Stimulated activated CD8-positive, alpha-beta memory T cell treated with anti-CD3 and anti-CD28 coated beads, Interleukin-4, amount 100 ng/mL, for 4 hours (primary cell): ENCODE measurements at places on chromosomes 2 and 18.

DNA sequence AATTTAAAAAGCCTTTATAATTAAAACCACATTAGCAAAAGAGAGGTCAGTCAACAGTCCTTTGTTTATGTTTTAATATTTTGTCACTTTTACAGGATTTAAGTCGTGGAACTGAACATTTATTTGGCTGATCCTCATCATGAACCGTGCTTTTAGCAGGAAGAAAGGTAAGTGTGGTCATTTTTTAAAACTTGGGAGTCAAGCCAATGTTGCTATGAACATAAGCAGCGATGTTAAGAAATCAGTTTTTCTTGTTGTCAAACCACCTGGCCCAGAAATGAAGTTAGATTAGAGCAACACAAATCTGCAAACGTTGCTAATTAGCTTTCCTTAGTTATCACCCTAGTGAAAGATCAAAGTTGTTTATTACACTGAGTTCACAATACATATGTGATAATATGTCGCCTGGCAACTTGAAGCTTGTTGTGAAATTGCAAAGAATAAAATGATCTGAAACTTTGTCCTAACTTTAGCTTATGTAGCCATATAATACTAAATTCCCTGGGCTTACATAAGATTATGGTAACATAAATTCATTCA is 186.0 kb downstream of the GULP1 start:
- DNase-seq: no peak

DNA sequence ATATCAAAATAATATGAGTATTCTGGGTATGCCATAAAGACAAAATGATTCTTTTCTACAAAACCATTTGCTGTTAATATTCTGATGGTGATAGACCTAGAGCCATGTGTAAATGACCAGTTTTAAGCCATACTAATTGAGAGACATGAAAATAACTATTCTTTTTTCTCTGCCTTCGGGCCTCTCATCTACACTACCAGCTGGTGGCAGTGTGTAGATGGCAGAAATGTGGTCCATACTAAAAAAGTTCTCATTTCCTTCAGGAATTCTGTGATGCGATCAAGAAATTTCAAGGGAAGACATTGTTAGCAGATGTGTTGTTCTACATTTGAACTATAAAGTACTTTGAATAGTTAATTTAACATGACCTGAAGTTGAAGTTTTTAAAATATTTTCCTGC is 485.2 kb downstream of the TRIB2 start:
- no peak for DNase-seq

GRCh38 chr2:181770150-181770549 is 89.8 kb upstream of the NEUROD1 start:
- DNase-seq: no peak

DNA sequence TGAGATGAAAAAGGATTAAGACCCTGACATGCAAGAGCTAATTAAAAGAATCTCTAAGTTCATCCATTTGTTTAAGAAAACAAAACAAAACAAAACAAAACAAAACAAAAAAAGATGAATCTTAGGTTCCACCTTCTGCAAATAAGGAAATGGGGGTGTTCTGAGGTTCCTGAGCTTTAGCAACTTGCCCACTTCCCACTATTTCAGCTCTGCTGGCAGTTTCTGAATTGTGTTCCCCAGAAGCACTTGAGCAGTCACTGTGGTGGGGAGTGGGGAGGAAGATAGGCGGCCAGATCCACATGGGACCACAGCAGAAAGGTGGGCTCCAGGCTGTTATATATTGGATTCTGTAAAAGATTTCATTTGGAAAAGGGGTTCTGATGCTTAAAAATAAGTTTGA is 20.3 kb downstream of the INO80C start:
- DNase-seq: no peak

DNA sequence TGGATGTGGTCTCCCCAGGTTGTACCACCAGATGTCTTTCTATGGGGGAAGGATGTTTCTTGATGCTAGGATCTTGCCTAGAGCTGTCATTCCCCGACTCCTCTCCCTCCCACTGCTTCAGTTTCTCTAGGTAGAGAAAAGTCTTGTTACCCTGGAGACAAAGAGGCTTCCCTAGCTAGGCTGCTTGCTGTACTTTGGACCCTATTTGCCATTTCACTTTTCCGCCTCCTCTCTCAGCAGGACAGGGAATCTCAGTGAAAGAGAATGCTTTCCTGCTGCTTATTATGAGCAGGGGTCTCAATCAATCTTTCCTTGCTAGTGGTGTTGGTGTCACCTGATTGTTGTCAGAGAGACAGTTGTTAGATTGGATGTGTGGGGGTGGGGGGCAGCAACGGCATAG is 818.8 kb upstream of the GYPC start:
- DNase-seq: no peak

- no peak for DNase-seq
Measured at GRCh38 chr2:64196963-64197362, 52.7 kb upstream of the PELI1 start.

DNA sequence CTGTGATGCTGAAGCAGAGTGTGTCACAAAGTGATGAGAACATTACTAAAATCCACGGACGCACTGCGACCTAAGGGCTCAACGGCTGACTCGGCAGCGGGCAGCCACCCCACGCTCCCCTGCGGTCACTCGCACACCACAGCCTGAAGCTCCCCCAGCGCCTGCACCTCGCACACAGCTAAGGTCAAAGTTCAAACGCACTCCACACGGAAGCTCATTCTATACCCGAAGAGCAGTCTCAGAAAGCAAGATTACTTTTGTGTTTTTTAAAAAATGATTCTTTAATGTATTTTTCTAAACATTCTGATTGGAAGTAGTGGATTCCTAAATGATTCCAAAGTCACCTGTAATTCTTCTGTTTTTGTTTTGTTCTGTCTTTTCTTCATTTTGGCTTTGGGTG is 21.7 kb downstream of the ASPRV1 start:
- DNase-seq: no peak

GRCh38 chr18:11095211-11095610 is 54.2 kb downstream of the PIEZO2 start:
- no peak for DNase-seq

DNA sequence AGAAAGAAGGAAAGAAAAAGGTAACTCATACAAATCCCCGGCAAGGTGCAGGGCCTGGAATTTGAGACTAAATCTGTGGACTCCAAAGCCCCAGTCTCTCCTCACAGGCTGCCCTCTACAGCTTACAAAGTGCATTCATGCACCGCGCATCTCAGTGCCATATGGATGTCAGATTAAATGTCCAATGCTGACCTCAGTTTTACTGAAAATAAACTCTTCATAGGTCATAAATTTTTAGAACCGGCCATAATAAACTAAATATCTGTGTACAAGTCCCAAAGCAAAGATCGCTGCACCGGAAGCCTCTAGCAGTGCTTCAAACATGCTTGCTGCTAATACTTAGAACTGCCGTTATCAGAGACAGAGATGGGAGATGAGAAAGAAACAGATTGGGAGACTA is 17.7 kb downstream of the ST6GAL2 start:
- no peak for DNase-seq

GRCh38 chr2:208643145-208643544 is 236.6 kb downstream of the PTH2R start:
- no peak for DNase-seq

DNA sequence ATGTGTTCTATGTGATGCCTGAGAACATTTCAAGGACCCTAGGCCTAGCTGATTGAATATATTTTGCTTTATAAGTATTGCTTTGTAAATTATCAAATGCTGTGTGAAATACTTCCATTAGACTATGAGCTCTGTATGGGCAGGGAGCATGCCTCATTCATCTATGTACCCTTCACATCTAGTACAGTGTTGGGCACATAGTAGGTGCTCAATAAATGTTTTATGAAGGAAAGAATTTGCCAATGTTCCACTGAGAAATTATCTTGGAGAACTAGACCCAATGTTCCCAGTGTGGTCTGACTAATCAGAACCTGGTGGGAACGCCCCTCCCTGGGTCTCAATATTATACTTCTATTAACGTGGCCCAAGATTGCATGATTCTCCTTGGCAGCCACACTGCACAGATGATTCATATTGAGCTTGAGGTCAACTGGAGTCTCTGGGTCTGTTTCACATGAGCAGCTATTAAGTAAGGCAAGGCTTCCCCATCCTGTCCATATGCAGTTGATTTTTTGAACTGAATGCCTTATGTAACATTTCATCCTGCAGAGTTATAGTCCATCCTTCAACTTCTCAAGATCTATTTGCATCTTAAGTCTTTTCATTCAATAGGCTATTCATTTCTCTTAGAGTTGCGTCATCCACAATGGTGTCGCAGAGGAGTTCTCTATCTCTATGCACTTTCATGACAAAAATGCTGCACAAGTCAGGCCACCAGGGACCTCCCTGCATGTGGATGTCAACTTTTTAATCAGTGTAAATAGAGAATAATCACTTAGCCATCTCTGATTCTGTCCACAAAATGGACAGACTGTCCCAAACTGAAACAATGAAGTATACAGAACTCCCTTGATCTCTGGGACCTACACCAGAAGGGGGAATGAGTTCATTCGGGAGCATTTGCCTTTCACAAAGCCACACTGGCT is 257.6 kb downstream of the CYP26B1 start:
- no peak for DNase-seq

DNA sequence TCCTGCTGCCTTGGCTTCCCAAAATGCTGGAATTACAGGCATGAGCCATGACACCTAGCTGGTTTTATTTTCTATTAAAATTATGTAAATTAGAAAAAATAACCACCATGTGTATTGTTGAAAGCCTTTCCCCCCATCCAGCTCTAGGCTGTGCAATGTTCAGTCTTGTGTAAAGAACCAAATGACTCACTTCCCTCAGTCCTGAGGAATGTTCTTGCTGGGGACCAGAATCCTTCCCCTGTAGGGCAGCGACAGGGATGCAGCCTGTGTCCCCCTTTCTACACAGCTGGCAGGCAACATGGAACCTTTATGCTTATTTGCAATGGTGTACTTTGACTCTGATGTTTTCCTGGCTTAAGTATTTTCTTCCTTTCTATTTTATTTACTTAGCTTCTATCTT is 29.4 kb downstream of the AOX1 start:
- no peak for DNase-seq

DNA sequence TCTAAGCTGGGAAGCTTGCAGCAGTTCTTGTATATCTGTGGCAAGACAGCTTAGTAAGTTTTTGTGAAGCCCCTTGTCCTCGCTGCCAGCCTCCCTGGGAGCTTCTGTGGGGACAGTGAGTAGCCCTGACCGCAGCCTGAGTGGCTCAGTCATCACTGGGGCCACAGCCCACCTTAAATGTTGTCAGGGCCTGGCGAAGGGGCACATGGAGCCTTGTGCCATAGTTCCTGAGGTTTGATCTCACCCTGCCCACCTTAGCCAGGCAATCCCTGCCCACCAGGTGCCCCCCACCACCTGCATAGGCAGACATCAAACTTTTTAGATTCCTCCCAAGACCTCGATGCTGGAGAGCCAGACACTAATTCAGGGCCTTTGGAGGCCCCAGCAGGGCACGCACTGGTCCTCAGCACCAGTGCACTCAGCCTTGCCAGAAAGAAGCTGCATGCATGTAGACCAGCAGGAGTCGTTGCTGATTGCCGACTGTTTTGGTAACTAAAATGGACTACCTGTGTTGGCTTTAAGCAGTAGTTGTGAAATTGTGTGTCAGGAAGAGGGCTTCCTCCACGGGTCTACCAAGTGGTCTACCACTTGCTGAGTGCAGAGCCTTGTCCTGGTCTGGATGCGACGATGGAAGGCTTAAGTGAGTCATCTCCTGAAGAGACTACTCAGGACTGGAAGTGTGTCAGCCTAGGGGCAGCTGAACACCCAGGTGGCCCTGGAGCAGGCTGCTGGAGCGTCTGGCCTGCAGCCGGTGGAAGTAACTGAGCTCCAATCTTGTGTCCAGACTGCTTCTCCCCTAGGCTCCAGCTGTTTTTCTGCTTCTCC is 233.1 kb downstream of the SEPTIN10 start:
- DNase-seq: no peak

GRCh38 chr2:47872941-47873340 is 33.4 kb downstream of the FBXO11 start:
- DNase-seq: no peak

DNA sequence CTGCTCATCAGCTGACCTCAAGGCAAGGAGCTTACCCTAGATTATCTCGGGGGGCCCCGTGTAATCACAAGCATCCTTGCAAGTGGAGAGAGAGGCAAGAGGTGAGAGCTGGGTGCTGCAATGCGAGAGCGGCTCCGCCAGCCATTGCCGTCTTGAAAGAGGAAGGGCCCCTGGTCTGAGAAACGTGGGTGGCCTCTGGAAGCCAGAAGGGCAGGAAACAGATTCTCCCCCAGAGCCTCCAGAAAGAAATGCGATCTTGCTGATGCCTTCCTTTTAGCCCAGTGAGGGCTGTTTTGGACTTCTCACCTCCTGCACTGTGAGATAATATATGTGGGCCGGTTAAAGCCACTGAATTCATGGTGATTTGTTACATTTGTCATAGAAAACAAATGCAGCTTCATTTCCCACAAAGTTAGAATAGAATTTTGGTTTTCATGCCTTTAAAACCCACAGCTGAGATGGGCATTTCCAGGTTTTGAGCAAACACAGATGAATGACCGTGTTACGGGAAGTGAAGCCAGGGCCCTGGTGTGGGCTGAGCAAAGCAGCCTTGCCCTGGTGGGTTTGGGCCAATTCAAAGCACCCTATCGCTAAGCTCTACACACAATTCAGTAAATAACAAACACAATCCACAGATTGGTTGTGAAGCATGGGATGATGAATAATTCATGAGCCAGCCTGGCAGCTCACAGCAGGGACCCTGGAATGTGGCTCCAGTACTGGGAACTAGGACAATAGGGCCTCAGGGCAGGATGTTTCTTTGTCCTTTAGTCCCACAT is 319.9 kb upstream of the HS6ST1 start:
- DNase-seq: no peak

DNA sequence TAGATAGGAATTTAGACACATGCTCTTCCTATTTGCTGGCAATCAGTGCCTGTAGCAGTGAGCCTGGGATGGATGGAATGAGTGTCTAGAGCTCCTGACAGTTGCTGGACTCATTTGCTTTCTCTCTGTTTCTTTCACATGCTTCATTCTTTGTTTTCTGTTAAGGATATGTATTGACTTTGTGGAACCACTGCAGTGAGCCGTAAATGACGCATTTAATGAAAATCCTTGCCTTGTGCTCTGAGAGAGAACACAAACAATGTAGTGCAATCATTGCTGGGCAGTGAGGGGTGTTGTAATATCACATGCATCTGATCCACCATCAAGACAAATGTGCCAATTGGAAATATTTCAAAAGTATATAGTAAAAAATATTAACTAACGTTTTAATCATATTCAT is 25.2 kb upstream of the CDH20 start:
- no peak for DNase-seq

DNA sequence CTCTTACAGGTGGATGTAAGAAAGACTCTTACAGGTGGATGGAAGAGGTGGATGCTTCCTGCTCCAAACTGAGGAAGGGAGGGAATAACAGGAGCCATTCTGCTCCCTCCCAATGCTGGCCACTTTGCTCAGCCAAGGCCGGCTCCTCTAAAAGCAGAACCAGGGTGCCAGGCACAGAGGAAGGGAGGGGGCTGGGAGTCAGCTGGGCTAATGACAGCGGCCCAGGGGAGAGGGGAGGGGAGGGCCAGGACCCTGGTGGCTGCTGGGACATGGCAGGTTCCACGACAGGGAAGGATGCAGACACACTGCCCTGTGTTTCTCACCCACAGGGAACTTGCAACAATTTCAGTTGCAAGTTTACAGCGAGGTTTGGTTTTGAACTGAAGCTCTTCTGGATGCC is 173.4 kb downstream of the ANAPC1 start:
- no peak for DNase-seq
